CD4-positive, CD25-positive, alpha-beta regulatory T cell (primary cell): ENCODE measurements at places on chromosomes 5 and 9. TPM values are rescaled to one million over a fixed set of nuclear protein-coding genes. Genes with fewer than 3 reads are reported as not detected.

ADAMTS19 gene
- total RNA-seq, result not detected

DNA sequence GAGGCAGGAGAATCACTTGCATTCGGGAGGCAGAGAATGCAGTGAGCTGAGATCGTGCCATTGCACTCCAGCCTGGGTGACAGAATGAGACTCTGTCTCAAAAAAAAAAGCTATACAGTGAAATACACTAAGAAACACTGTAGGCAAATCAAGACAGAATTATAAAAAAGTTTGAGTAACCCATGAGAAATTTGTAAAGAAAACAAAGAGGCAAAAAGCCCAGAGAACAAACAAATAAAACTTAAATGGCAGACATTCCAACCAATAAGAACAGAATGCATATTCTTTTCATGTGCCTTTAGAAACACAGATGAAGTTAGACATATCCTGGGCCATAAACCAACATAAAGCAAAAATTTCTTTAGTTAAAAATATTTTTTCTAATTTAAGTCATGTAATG, 30.6 kb downstream of the ZNF169 start:
- no peak for DNase-seq

- DNase-seq, result no peak
These were observed 207.5 kb downstream of the TENT4A start for GRCh38 chr5:6920628-6921256.

- DNase-seq, result peak; percentile 27
These were observed at the start of gene PHF19 for GRCh38 chr9:120876842-120877240. Gene PHF19, minus strand, starts transcription at chr9:120877188. Its CDS starts 2,447 bp downstream, at chr9:120874741.

DNA sequence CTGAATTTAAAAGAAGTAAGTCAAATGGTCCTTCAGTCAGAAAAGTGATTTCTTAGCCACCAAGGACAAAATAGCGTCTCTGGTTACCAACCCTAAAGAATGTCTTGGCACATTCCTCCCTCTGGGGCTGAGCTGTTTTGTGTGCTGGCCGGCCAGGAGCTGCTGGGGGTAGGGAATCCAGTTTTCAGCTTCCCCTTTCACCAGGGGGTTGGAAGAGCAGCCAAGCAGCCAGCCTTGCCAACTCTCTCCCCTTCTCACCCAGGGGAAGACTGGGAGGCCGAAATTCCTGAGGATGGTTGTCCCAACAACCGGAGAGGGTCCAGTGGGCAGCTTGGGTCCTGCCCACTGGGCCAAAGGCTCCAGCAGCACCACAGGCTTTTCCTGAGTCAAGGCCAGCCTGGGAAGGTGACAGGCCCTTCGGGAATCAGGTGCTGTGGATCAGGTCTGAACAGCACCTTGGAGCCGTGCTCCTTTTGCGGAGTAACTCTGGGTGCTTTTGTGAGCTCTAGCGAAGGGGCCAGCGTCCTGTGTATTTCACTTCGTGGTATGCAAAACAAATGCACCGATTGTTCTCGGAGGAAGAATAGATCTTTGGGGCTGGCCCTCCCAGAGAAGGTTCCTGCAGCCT, 4.2 kb downstream of the WWC1 start:
- DNase-seq, result no peak

IL13 gene
- total RNA-seq, result 0.84 TPM

GRCh38 chr5:29894668-29895067, 1298.8 kb upstream of the CDH6 start:
- no peak for DNase-seq

OR2V1 gene
- not detected for total RNA-seq

CTSV gene
- 0.17 TPM for total RNA-seq

AJM1 gene
- total RNA-seq, result 4.3 TPM

DNA sequence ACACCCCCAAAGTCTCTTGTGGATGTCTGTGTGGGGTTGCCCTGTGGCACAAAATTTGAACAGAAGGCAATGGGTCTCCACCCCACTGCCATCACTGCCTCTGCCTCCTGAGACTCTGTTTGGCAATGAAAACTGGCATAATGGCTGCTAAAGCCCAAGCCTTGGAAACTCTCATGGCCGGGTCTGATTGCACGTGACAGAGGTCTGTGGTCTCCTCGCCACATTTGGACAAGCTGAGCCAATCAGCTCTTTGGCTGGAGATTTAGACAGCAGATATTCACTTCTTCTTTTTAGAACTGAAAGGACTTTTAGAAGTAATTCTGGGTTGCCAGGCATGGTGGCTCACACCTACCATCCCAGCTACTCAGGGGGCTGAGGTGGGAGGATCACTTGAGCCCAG, 5.5 kb downstream of the GGTA1 start:
- DNase-seq, result no peak

FCN2 gene
- total RNA-seq, result not detected

MAMDC4 gene
- total RNA-seq, result 2.7 TPM

DNA sequence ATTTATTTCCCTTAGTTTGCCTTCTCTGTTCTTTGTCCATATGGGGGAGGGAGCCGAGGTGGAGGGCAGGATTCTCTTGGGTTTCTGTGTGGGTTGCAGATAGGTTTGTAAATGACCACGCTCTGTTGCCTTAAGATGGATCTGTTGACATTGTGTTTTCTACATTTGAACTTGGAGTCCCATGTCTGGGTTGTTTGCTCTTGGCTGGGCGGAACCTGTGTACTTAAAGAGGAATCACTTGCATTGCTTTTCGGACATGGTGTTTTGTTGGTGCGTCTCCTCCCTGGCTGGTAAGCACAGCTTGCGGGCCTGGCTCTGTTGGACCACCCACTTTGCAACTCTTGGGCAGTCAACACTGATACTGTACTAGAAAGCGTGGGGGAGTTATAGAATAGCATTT, 45.9 kb downstream of the EHMT1 start:
- no peak for DNase-seq

- DNase-seq, result no peak
These were observed 39.4 kb downstream of the SUSD1 start for GRCh38 chr9:112135706-112136105.

DNA sequence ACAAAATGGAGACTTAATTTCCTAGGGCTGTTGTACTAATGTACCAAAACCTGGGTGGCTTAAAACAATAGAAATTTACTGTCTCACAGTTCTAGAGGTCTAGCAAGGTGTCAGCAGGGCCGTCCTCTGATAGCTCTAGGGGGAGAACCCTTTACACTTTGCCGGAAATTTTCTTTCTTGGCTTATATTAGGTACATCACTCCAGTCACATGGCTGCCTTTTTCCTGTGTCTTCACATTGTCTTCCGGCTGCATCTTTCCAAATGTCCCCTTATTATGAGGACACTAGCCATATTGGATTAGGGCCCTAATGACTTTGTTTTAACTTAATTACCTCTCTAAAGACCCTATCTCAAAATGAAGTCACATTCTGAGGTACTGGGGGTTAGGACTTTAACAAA, 5.8 kb downstream of the UHRF2 start:
- DNase-seq, result no peak
